Urinary bladder (tissue), 4 donors: ENCODE measurements at places on chromosomes 7 and 10. TPM values are rescaled to one million over a fixed set of nuclear protein-coding genes. Genes with fewer than 3 reads are reported as not detected.

IDE gene
- total RNA-seq = 40.1 TPM

SLC18A3 gene
- total RNA-seq = 0.11 TPM

DOCK4 gene
- total RNA-seq = 46.5 TPM

CDHR3 gene
- 10.8 TPM for total RNA-seq

SLC16A9 gene
- 9.2 TPM for total RNA-seq

OR13A1 gene
- total RNA-seq = 0.85 TPM

PPRC1 gene
- 12.1 TPM for total RNA-seq

TRIM50 gene
- total RNA-seq = 0.21 TPM

NME8 gene
- total RNA-seq = not detected

NCF1 gene
- 0.37 TPM for total RNA-seq

UCN3 gene
- total RNA-seq = not detected

SFRP4 gene
- total RNA-seq = 11.2 TPM

PPP1R3C gene
- 129 TPM for total RNA-seq

COL1A2 gene
- total RNA-seq = 11,897 TPM

SPDYE16 gene
- not detected for total RNA-seq

PDZD7 gene
- 0.21 TPM for total RNA-seq

TMEM196 gene
- total RNA-seq = 1.0 TPM

MYPN gene
- total RNA-seq = 3.1 TPM

DNA sequence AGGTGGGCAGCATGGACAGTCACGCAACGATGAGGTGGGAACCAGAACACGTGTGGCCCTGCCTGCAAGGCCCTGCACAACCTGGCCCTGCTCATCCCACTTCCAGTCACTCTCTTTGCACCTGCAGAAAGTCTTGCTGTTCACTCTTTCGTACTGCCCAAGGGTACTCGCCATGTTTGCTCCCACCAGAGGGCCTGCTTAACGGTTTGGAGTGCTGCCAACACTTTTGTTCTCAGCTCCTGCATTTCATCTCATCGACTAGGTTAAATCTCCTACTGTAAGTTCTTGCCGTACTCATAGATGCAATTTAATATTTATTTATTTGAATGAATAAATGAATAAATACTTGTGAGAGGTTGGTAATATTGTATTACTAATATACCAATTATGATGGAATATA, 315.3 kb downstream of the SDK1 start:
- DNase-seq = no peak

DNA sequence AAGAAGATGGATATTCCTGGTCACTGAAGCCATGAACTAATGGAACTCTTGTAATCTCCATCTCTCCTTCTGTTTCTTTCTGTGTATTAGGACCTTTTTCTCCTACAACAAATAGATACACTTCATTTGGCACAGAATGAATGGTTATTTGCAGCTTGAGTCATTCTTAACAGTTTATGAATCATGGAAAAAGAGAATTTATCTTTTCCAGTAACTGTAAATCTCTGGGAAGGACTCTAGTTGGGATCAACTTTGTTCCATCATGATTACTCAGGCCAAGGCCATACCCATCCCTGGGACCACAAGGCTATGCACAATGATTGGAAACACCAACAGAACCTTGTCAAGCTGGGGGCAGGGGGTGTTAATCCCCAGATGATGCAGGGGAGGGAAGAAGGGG, 36.1 kb upstream of the MDFIC start:
- DNase-seq = no peak

DNA sequence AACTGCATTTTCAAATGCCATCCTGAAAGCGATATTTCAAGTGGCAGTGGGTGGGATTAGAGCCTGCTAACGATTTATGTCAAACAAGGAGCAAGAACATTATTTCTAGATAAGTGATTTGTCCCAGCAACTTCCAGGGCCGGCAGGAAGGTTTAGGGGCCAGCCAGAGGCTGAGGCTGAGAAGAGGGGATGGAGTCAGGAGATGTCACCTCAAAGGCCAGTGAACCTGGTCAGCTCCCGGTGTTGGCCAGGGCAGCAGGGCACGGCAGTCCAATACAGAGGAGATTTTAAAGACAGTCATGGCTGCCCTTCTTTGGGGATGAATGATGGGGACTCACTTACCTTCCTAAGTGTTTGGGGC, 105.7 kb upstream of the PPIF start:
- no peak for DNase-seq

DNA sequence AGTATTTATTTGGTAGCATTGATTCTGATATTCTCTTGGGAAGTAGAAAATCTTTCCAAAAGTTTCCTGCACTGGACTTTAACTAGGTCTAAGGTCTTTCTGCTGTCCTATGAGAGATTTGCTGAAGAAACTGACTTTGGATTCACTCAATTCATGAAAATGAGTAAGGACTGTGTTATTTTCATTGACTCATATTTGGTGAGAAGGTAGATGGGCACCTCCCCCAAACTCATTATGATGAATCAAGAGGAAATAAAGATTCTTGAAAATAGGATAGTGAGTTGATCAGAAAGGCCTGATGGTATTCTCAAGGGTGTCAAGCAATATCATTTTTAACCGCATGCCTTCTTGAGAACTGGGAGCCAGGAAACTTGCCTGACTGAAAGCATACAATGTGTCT, 110.3 kb downstream of the RNF133 start:
- no peak for DNase-seq

DNA sequence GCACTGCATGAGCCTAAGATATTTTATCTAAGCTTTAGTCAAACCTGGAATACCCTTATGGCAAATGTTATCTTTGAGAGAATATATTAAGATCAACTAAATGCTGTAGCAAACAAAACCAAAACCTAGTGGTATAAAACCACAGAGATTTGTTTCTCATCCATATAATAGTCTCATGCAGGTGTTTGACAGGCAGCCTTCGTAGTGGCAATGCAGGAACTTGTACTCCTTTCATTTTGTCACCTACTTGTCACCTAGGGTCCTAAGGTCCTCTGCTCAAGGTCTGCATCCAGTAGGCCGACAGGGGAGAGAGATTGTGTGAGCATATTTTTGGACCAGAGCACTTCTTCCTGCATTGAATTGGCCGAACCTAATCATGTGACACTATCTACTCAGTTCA, 352.6 kb downstream of the GPR37 start:
- no peak for DNase-seq

GRCh38 chr7:28128608-28129007, 52.0 kb downstream of the JAZF1 start:
- DNase-seq = no peak

- no peak for DNase-seq
Observed at GRCh38 chr7:23622506-23622925, 25.3 kb downstream of the CCDC126 start.

DNA sequence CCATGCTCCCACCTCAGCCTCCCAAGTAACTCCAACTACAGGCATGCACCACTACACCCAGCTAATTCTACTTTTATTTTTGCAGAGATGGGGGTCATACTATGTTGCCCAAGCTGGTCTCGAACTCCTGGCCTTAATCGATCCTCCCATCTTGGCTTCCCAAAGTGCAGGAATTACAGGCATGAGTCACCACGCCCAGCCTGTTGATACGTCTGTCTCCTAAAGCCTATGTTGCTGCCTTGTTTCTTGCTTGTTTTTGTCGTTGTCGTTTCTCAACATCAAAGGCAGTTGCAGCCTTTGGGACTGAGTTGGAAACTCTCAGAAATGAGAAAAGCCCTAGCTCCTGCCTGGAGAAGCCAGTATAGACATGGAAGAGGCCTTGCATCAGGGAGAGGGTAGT, 49.9 kb downstream of the SORBS1 start:
- no peak for DNase-seq

- DNase-seq = no peak
Observed at GRCh38 chr10:33703501-33704213, 369.2 kb upstream of the NRP1 start.

DNA sequence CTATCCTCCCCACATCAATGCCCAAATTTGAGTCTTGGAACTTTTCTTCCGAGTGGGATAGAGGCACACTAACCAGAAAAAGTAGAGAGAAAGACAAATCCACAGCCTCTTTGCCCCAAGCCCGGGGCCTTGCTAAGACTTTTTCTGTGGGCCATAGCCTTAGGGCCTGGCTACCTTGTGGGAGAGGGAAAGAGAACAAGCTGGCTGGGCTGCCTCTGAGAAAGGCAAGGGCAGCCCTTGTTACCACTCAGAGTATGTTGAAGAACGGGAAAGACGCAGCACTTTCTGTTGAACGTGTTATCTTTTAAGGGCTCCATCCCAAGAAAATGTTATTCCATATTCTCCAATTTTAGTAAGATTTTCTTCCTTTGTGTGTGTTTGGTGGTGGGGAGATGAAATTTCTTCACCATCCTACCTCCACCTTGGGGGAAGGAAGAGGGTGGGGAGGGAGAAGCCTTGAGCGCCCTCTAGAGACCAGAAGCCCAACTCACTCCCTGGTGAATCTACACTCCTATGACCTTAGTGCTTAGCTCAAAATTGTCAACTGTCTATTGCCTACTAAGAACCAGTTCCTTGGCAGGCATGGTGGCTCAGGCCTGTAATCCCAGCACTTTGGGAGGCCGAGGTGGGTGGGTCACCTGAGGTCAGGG, 3.9 kb upstream of the NRF1 start:
- no peak for DNase-seq

DNA sequence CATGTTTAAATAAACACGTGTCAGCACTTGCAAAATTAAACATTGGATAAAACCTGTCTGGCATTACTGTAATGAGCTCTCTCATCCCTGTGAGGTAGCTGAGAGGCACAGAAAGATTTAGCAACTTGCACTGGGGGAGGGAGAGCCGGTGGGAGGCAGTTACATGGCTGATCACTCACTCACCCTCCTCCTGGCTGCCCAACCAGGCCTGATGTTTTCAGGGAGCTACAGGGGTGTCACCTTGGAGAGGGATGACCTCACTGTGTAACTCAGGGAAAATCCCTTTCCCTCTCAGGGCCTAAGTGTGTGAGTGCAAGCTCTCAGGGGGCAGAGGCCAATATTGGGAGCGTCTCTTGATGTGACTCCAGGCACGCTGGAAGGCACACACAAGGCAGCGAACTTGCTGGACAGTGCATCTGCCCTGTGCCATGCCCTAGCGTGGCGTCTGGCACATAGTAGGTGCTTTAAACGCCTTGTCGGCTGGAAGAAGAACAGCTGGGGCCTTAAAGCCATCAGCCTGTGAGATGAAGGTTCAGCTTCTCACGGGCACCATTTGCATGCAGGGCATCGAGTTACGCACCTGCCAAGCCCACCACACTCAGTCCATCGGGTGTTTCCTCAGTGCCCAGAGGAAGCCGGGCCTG, 51.1 kb downstream of the ELFN1 start:
- no peak for DNase-seq

DNA sequence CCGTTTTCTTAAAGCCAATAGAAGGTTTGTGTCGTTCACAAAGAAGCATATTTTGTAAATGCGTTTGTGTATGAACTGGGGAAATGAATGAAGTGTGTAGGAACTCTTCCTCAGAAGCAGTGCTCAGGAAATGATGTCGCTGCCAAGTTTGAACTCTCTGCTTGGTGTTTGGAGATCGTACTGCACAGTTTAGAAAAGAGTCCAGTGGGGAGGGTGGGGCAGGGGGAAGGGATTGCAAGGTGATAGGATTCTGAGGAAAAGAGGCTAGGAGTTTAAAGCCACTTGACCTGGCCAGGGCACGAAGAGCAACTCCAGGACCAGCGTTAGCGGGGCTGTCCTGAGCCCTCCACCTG, 122.2 kb downstream of the CUBN start:
- no peak for DNase-seq

DNA sequence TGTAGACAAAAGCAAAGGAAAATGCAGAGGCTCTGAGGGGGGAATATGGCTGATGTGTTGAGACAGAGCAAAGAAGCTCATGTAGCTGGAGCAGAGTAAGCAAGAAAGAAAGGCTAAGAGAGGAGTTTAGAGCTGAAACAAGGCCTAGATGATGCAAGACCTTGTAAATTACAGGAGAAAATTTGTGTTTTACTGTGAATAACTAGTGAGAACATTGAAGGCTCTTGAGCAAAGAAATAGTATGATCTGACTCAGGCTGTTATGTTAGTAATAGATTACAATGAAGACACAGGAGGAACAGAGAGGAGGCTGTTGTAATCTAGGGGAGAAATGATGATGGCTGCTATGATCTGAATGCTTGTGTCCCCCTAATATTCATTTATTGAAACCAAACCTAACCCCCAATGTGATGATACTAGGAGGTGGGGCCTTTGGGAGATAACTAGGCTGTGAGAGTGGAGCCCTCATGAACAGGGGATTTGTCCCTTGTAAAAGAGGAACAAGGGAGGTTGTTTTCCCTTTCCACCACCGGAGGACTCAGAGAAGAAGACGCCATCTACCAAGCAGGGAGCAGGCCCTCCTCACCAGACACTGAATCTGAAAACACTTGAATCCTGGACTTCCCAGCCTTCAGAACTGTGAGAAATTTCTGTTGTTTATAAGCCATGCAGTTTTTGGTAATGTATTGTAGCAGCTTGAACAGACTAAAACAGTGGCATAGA, 394.9 kb downstream of the HTR7 start:
- no peak for DNase-seq

DNA sequence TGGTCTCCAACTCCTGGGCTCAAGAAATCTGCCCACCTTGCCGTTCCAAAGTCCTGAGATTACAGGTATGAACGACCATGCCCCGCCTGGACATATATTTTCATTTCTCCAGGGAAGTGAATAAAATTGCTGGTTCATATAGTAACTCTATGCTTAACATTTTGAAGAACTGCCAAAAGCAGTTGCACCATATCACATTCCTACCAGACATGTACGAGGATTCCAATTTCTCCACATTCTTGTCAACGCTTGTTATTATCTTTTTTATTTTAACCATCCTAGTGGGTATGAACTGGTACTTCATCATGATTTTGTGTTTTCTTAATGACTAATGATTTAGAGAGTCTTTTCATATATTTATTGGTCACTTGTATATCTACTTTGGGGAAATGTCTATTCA, 21.9 kb upstream of the CPN1 start:
- DNase-seq = no peak

GRCh38 chr7:117993377-117994003, 120.2 kb upstream of the CTTNBP2 start:
- DNase-seq = no peak

GRCh38 chr10:88958721-88959120, 6.1 kb upstream of the ACTA2 start:
- DNase-seq = no peak

GRCh38 chr7:116872026-116872425, 9.6 kb downstream of the CAPZA2 start:
- DNase-seq = no peak

- no peak for DNase-seq
Observed at GRCh38 chr7:68073701-68074100, 1077.1 kb downstream of the TYW1 start.

- no peak for DNase-seq
Observed at GRCh38 chr7:120813546-120814252, 44.2 kb downstream of the TSPAN12 start.

- no peak for DNase-seq
Observed at GRCh38 chr10:132971448-132972148, 29.2 kb upstream of the CFAP46 start.
